Fibroblast of lung (primary cell): ENCODE measurements at places on chromosomes 6 and 20. TPM values are rescaled to one million over a fixed set of nuclear protein-coding genes. Genes with fewer than 3 reads are reported as not detected.

Gene NHLRC1
- 3.1 and 3.5 TPM in 2 replicates for total RNA-seq

Gene PBOV1
- total RNA-seq, result not detected in 2 replicates

Gene NOL4L
- 1.5 and 4.0 TPM in 2 replicates for total RNA-seq

Gene KHDRBS2
- total RNA-seq, result not detected in 2 replicates

Gene HLA-DQA2
- total RNA-seq, result not detected in 2 replicates

Gene TCF21
- 8.2 and 11.1 TPM in 2 replicates for total RNA-seq

Gene BMP6
- total RNA-seq, result under 0.01 TPM in 2 replicates

Gene MOG
- total RNA-seq, result not detected in 2 replicates

Gene FNDC1
- total RNA-seq, result under 0.01 TPM in 2 replicates

Gene RIPOR2
- total RNA-seq, result 0.51 and 3.6 TPM in 2 replicates

Gene LRRC73
- total RNA-seq, result 0.26 and 0.33 TPM in 2 replicates

Gene LRRN4
- under 0.01 TPM in 1 of 2 replicates, not detected in the other for total RNA-seq

Gene RAD21L1
- total RNA-seq, result 0.50 TPM in 1 of 2 replicates, not detected in the other

Gene DUSP15
- not detected in 2 replicates for total RNA-seq

Gene MOCS1
- total RNA-seq, result 16.7 and 21.8 TPM in 2 replicates

Gene CALHM6
- total RNA-seq, result 0.33 and 1.0 TPM in 2 replicates

Gene COX4I2
- not detected in 2 replicates for total RNA-seq

Gene HCK
- total RNA-seq, result not detected in 2 replicates

Gene DPPA5
- not detected in 2 replicates for total RNA-seq

Gene ZSCAN23
- total RNA-seq, result 4.9 and 5.1 TPM in 2 replicates

Gene MYMX
- not detected in 2 replicates for total RNA-seq

Gene GZF1
- total RNA-seq, result 21.5 and 28.0 TPM in 2 replicates

Gene CST4
- 0.17 TPM in 1 of 2 replicates, not detected in the other for total RNA-seq

Gene MLN
- not detected in 2 replicates for total RNA-seq

Gene C6orf118
- total RNA-seq, result not detected in 2 replicates

Gene LST1
- total RNA-seq, result not detected in 2 replicates

Gene SIGLEC1
- total RNA-seq, result not detected in 2 replicates

Gene APCDD1L
- total RNA-seq, result 0.99 and 1.0 TPM in 2 replicates
